ENCODE measurements at places on chromosomes 11 and 22.
A peak's percentile ranks its signal among the peaks of the same experiment; 100 is the strongest.

GRCh38 chr11:75430714-75431532 is 2.1 kb downstream of the KLHL35 start:
- DNase-seq, result no peak

GRCh38 chr11:45431046-45432018 is 145.2 kb upstream of the SYT13 start:
- DNase-seq, result no peak

DNA sequence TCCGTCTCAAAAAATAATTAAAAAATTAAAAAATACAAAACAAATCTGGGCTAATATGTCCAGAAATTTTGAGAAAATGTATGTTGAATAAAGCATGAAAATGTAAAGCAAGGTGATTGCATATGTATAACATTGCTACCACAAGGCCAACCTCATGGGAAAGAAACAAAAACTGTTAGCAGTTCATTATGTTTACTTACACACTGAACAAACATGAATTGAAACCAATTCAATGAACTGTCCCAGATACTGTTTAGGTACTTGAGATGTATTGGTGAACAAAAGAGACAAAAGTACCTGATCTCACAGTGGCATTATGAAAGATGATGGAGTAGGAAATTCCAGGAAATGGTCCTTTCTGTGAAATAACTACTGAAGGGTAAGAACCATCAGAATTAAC is 43.8 kb upstream of the IGLL5 start:
- DNase-seq, result no peak

DNA sequence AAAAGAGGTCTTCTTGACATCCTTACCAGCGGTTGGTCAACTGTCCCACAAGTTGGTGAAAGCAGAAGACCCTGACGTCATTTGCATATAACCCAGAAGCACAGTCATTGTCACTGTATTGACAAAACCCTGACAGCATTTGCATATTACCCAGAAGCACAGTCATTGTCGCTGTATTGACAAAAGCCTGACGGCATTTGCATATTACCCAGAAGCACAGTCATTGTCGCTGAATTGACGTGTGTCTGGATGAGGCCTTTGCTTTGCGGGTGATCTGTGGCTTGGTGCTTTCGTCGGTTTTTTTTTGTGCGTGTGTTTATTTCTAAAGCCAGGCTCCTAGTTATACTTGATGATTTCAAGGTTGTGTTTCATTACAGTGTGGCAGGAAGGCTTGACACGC is 1145.2 kb downstream of the BRD1 start:
- no peak for DNase-seq

DNA sequence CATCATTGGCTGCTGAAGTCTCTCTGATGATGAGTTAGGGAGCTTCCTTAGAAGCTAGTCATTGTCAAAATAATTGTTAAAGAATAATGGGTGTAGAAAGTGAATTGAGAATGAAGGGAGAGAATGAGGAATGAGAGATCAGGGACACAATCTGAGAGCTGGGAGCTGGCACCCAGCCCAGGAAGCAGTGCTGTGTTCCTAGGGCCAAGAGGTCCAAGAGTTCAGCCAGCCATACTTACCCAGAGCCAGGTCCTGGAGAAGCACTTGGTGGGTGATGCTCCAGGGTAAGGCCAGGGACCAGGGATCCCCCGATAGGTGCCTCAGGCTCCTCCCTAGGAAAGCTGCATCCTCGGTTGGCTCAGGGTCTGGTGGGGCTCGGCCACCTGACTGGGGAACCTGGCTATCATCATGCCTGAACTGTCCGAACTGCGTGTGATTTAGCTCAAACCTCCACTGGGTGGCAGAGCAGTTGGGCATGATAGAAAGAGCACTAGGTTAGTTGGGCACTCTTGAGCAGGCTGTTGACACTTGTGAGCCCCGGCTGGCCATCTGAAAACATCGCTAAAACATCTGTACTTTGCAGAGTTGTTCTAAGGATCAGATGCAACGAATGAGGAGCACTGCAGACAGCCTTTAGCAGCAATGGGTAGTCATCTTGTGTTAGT is 123.9 kb upstream of the NCAM1 start:
- DNase-seq, result no peak

GRCh38 chr11:26608507-26609146 is 36.6 kb upstream of the MUC15 start:
- DNase-seq, result no peak

DNA sequence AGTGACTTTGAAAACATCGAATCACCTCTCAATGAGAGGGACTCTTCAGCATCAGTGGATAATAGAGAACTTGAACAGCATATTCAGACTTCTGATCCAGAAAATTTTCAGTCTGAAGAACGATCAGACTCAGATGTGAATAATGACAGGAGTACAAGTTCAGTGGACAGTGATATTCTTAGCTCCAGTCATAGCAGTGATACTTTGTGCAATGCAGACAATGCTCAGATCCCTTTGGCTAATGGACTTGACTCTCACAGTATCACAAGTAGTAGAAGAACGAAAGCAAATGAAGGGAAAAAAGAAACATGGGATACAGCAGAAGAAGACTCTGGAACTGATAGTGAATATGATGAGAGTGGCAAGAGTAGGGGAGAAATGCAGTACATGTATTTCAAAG is 65.8 kb downstream of the DKK3 start:
- no peak for DNase-seq

DNA sequence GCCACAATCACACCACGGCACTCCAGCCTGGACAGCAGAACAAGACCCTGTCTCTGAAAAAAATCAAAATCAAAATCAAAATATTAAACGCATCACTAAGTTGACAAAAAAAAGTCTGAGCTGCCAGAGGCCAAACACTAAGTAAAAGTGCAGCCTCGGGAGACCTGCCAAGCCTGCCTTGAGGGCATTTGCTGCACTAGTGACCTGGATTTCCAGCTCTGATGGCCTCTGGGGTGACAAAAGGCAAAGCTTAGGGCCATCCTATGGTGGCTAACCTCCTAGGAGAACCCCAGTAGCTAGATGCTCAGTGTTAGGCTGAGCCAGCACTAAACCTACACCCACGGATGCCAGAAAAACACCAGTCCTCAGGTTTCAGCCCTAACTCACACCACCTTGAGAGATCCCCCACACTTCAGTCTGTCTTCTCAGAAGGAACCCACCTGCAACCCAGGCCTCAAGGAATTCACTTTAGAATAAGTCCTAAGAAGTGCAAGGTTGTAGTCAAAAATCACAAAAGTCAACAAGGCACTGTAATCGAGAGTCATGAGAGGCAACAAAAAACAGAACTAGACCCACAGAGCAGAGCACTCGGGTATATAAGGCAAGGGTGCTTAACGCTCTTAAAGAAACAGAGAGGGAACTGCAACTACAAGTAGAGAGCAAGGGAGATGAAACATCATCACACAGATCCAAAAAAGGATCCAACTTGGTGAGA is 28.6 kb downstream of the GNB1L start:
- DNase-seq, result no peak

DNA sequence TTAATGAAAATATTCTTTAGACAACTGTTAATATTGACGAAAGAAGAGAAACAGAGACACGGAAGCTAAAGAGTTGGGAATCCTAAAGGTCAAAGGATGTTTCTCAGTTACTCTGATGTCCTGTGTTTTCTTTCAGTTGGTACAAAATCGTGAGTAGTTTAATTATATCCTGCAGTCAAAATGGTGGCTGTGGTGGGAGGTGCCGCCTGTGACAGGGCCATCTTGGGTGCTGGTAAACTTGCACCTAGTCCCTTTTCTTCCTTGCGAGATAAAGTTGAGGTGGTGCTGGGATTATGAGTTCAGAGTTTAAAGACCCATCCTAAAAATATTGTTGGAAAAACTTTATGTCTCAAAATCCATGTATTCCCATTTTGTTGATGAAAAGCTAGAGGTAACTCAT is 2.2 kb downstream of the CECR2 start:
- DNase-seq, result no peak

GRCh38 chr11:77063407-77063806 is 3.4 kb upstream of the CAPN5 start:
- no peak for DNase-seq

DNA sequence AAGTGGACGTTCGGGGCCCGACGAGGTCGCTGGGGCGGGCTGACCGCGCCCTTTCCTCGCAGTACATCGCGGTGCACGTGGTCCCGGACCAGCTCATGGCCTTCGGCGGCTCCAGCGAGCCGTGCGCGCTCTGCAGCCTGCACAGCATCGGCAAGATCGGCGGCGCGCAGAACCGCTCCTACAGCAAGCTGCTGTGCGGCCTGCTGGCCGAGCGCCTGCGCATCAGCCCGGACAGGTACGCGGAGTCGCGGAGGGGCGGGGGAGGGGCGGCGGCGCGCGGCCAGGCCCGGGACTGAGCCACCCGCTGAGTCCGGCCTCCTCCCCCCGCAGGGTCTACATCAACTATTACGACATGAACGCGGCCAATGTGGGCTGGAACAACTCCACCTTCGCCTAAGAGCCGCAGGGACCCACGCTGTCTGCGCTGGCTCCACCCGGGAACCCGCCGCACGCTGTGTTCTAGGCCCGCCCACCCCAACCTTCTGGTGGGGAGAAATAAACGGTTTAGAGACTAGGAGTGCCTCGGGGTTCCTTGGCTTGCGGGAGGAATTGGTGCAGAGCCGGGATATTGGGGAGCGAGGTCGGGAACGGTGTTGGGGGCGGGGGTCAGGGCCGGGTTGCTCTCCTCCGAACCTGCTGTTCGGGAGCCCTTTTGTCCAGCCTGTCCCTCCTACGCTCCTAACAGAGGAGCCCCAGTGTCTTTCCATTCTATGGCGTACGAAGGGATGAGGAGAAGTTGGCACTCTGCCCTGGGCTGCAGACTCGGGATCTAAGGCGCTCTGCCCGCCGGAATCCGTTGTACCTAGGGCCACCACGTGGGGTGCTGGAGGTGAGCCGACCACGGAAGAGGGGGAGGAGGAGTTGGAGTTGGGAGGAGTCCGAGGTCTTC is 771 bp downstream of the MIF start:
- peak; percentile 84 for DNase-seq

GRCh38 chr11:76023236-76024068 is 182.8 kb downstream of the WNT11 start:
- DNase-seq, result no peak

- DNase-seq, result no peak
Measured at GRCh38 chr11:67996622-67997474, 7.0 kb downstream of the UNC93B1 start.

All from GM13977 (cell line).